ENCODE measurements at places on chromosomes 4 and X.

- DNase-seq: no peak
Measured at GRCh38 chrX:49958727-49959485, 36.5 kb downstream of the CLCN5 start.

DNA sequence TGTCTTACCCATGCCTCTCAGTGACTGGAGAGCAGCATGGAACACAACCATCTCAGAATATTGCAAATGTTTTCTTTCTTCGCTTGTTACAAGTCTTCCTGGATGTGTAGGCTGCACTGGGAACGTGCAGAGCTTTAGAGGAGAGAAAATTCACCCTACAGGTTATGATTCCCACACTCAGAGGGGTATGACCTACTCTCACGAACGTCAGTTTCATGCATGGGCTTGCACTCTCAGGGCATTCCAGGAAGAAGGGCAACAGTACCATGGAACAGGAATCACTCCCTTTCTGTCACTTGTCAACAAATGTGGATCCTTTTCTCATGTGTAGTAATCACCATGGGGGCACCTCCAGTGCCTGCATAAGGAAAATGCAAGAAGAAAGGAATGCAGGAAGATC lies 75.8 kb downstream of the NBDY start:
- no peak for DNase-seq

- DNase-seq: no peak
Measured at GRCh38 chr4:165994701-165995100, 121.7 kb downstream of the TLL1 start.

GRCh38 chr4:162056990-162057389 lies 106.8 kb downstream of the FSTL5 start:
- DNase-seq: no peak

GRCh38 chr4:152968806-152969394 lies 32.8 kb downstream of the FHDC1 start:
- no peak for DNase-seq

- peak; percentile 25 for DNase-seq
Measured at GRCh38 chr4:174828845-174829701, at the start of gene GLRA3. Gene GLRA3 (minus strand): TSS chr4:174829247. CDS start chr4:174828811, 436 bp downstream.

DNA sequence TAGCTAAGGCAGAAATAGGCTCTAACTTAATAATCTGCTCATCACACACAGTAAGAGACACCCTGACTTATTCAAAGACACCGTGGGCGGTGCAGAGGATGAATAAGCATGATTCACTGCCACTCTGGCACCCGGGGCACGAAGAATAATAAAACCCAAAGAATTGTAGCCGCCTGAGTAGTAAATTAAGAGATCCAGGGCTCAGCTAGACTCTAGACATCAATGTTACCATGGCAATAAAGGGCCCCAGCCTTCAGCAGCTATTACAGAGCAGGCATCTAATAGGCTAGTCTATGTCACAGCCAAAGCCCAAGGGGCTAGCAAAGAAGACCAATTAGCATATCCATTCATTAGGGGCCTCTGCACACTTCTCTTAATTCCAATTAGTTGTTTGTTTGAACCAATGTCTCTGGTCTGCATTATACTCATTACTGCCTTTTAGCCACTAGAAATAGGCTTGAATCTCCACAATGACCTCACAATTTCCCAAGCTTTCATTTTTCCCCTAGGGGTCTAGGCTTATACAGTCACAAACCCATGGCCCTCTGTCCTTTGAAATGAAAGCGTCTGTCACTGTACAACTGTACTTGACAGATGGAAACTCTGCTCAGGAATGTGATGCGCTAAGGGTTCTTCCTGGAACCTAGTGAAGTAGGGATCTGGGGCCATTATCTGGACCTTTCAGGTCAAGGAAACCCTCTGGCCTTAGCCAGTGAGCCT lies 3.0 kb upstream of the ATP1B4 start:
- DNase-seq: peak; percentile 61

DNA sequence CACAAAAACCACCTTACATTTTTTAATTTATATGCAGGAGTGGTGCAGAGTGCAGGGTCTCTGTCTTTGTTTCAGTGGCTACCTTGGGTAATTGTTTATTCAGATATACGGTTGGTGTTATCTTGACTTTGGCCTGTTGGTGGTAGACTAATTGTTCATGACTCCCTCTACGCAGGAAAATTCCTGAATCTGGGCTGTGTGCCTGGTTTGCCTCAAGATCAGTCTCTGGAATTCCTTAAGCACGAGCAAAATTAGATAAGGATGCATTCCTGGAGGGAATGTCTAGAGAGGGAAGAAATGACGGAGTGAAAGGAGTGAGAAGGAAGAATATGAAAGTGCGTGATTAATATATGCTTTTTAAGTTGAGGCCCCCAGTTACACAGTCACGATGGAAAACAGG lies 576.9 kb upstream of the PCDH10 start:
- no peak for DNase-seq

GRCh38 chr4:114109776-114110175 lies 130.3 kb upstream of the ARSJ start:
- no peak for DNase-seq

- no peak for DNase-seq
Measured at GRCh38 chr4:132691668-132692067, 457.4 kb upstream of the PCDH10 start.

DNA sequence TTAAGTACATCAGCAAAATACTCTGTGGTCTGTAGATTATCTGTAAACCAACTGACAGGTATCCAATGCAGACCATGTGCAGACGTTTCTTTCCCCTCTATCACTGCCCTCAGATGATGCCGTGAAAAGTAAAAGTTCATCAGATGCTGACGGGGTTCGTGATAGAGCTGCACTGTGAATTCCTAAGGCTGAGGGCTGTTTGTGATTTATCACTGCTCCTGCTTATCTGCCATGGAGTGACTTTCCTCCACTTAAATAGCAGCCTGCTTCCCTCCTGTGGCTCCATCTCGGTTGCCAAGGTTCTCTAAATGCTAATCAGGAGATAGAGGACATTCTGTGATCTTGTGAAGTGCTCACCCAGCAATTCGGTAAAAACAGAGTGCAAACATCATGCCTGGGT lies 89.3 kb upstream of the SRD5A3 start:
- no peak for DNase-seq

DNA sequence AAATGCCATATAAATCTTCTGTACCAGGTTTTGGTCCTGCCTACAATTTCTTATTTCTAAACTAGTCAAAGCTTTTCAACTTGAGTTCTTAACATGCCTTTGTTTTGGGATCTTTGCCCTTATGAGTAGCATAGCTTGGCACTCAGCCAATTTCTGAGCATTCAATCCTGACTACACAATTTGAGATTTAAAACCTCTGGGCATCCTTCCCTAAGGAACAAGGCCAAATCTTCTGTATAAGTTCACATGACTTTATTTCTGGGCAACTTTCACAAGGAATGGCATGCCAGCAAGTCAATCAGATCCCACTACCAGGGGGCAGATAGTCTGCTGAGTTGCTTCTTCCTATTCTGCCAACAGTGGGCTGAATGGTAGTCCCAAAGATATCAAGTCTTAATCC lies 254.2 kb downstream of the ADAMTS3 start:
- DNase-seq: no peak

- no peak for DNase-seq
Measured at GRCh38 chr4:183553601-183554345, 48.9 kb downstream of the ING2 start.

Measured in putamen (tissue), 1 donor.